Parietal lobe (tissue), 2 donors: ENCODE measurements at places on chromosomes 4 and X. TPM values are rescaled to one million over a fixed set of nuclear protein-coding genes. Genes with fewer than 3 reads are reported as not detected.

FUNDC2 gene
- 31.9 TPM for total RNA-seq

TEC gene
- 4.7 TPM for total RNA-seq

EXOC1 gene
- total RNA-seq = 90.5 TPM

FAM47A gene
- total RNA-seq = not detected

HMX1 gene
- total RNA-seq = 0.63 TPM

SORCS2 gene
- 8.1 TPM for total RNA-seq

IQCM gene
- not detected for total RNA-seq

ADD1 gene
- 324 TPM for total RNA-seq

TCP11X2 gene
- 1.9 TPM for total RNA-seq

ASMTL gene
- 14.4 TPM for total RNA-seq

PRDM5 gene
- 15.0 TPM for total RNA-seq

GIMD1 gene
- not detected for total RNA-seq

CXCL11 gene
- total RNA-seq = not detected

WFS1 gene
- total RNA-seq = 5.9 TPM

PSAPL1 gene
- not detected for total RNA-seq

SLC38A5 gene
- total RNA-seq = 28.8 TPM

HEPH gene
- 4.7 TPM for total RNA-seq

TACC3 gene
- 4.7 TPM for total RNA-seq

CFAP47 gene
- 5.6 TPM for total RNA-seq

ARR3 gene
- total RNA-seq = not detected

FGF5 gene
- total RNA-seq = 0.63 TPM

SLC26A1 gene
- total RNA-seq = 6.3 TPM

SAGE1 gene
- not detected for total RNA-seq

RAB40A gene
- total RNA-seq = 3.4 TPM

NPFFR2 gene
- not detected for total RNA-seq

RENBP gene
- 4.1 TPM for total RNA-seq

XAGE1A gene
- total RNA-seq = not detected

RAI2 gene
- total RNA-seq = 5.6 TPM

SPCS3 gene
- 101 TPM for total RNA-seq

ARMCX5 gene
- 49.5 TPM for total RNA-seq

ETDB gene
- not detected for total RNA-seq

GRIA3 gene
- 101 TPM for total RNA-seq

ACTRT1 gene
- total RNA-seq = not detected

F11 gene
- not detected for total RNA-seq

STAP1 gene
- total RNA-seq = not detected

HELT gene
- total RNA-seq = 1.6 TPM

WDR45 gene
- 37.6 TPM for total RNA-seq

ADH1C gene
- total RNA-seq = not detected

CSAG2 gene
- not detected for total RNA-seq

MMRN1 gene
- total RNA-seq = 3.8 TPM

ARHGAP10 gene
- total RNA-seq = 2.2 TPM

MAMLD1 gene
- 5.6 TPM for total RNA-seq
